ENCODE measurements at places on chromosomes 5 and 9. TPM values are rescaled to one million over a fixed set of nuclear protein-coding genes. Genes with fewer than 3 reads are reported as not detected.

DNA sequence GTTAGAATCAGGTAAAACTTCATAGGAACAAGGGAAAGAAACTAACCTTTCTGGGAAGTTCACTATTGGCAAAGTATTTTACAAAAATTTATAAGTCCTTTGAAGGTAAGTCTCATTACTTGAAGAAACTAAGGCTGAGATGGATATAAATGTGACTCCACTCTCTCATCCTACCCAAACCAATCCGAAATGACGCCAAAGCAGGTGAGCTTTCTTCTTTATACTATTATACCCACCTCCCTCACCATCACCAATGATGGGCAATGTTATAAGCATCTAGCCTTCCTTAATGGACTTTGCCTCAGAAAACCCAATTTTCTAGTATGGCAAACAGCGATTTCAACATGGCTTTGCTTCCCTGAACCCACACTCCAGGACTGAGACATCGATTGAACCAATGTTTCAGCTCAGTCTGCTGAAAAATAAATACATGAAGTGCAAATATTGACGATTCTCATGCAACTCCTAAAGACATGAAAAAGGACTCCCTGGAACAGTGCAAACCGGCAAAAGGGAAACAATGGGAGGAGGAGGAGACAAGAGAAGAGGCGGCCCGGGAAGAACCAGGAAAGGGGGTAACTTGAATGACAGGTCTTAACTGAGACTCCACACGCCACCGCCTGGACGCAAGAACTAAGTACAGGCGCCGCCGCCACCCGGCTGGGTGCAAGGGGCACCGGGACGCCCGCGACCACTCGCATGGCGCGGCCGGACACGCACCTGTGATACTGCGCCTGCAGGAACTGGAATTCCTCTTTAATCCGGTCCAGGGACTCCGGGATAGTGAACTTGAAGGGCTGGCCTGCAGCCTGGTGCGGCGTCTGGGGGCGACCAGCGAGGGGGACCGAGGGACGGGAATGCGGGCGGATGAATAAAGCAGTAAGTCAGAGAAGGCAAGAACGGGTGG lies 2.5 kb downstream of the TLE1 start:
- DNase-seq = peak; percentile 59

Gene IFNA6
- not detected for total RNA-seq

GRCh38 chr5:766666-767431 lies 17.7 kb downstream of the ZDHHC11B start:
- peak; percentile 50 for DNase-seq

GRCh38 chr5:2755076-2755680 lies 3.7 kb upstream of the IRX2 start:
- DNase-seq = peak; percentile 50

GRCh38 chr9:80447876-80448275 lies 876.1 kb downstream of the TLE4 start:
- DNase-seq = no peak

Gene C9orf50
- total RNA-seq = not detected

DNA sequence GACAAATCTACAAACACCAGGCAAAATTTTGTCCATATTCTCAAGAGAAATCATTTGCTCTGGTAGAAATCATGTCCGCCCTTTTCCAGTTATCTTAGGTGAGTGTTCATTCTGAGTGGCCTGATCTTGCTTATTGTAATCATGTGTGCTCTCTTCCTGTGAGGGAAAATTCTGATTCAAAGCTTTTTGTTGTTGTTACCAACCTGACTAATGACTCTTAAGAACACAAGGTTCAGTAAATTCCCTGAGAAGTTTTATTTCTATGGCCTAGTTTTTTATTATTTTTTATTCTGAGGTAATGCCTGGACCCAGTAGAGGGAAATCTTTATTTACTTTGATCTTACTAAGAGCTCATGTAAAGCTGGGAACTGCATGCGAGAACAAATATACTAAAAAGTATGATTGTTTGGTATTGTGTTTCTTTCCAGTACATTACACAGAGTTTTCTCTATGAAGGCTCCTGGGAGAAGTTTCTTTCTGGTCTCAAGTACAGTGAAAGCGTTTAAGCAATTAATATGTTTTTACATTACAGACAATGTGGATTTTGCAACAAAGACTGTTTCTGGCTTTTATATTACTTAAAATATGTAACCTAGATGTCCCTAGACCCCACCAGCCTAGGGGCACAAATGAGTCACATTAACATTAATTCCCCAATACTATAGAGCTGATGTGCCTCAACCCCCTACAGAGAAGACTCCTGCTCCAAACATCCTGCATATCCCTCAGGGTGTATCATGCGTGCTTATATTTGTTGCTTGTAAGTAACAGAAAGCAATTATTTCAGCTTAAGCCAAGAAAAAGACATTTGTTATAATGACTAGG lies 138.1 kb downstream of the TMEM167A start:
- no peak for DNase-seq

GRCh38 chr9:1231998-1232919 lies 182.1 kb downstream of the DMRT2 start:
- DNase-seq = no peak

DNA sequence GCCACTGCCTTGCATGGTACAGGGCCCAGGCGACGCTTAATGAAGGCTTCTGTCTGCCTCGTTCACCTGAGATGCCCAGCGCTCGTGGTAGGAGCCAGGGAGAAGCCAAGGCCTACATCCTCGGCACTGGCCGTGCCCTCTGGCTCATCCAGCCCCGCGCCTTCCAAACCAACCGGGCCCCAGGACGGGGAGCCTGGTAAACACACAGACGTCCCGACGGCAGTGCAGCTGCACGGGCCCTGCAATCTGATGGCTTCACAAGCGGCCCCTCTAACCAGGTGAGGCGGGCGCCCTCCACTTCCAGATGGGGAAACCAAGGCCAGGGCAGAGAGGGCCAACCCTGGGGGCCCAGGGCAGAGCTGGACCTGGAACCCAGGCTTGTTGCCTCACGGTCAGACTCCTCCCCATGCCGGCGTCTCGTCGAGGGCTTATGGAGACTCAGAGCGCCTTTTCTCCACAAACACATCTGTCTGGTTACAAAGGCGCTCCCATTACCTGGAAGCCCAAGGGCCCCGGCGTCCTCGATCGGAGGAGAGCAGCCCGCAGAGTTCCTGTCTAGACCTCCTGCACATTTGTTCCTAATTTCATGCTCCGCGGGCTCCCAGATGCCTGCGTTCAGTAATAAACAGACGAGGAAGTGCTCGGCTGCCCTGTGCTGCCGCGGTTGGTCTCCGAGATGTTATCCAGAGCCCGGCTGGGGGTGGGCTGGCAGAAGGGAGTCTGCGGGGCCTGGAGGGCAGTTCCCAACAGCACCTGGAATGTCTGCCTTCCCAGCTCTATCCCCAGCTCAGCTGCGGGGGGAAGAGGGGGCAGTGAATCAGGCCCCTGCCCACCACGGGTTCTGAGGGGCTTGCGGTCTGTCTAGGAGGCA lies 23.5 kb downstream of the FAM163B start:
- DNase-seq = no peak

- DNase-seq = no peak
Measured at GRCh38 chr9:103372828-103373227, 377.7 kb downstream of the CYLC2 start.

Gene SARDH
- 0.54 TPM for total RNA-seq

- no peak for DNase-seq
Measured at GRCh38 chr5:179311091-179311470, 34.2 kb downstream of the ADAMTS2 start.

Gene PLPP1
- total RNA-seq = 29.7 TPM

DNA sequence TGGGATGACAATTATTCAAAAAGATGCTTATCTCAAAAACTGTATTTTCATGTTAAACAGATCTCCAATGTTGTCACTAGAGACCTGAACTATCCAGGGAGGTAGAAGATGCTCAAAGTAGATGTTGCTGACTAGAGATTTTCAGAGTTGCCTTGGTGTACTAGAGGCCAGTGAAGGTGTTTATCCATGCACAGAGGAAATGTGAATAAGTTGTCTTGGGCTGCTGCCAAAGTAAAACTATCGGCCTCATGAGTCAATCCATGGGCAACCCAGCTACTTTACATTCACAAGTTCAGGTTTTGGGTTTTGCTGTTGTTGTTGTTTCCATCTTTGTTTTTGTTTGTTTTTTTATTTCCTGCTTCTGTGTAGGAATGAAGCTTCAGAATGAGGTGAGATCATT lies 141.1 kb upstream of the RANBP3L start:
- no peak for DNase-seq

DNA sequence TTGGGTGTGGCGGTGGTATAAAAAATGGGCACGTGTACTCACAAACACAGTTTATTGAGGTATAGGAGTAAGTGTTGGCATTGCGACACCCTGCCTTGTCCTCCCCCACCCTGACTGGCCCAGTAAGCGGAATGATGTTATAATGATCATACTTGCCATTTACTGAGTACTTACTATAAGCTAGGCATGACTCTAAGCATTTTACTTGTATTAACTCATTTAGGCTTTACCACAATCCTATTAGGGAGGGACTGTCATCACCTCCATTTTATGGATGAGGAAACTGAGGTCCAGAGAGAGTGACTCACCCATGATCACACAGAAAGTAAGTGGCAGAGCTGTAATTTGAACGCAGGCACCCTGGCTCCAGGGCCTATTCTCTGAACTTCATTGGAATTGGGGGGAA lies 2.3 kb downstream of the SMIM3 start:
- DNase-seq = peak; percentile 58

GRCh38 chr5:167820101-167820990 lies 471.1 kb upstream of the WWC1 start:
- DNase-seq = no peak

Gene GRM6
- total RNA-seq = not detected

Gene TRPM6
- not detected for total RNA-seq

- no peak for DNase-seq
Measured at GRCh38 chr5:120806202-120806601, 342.1 kb downstream of the PRR16 start.

Gene GPR21
- total RNA-seq = 1.0 TPM

DNA sequence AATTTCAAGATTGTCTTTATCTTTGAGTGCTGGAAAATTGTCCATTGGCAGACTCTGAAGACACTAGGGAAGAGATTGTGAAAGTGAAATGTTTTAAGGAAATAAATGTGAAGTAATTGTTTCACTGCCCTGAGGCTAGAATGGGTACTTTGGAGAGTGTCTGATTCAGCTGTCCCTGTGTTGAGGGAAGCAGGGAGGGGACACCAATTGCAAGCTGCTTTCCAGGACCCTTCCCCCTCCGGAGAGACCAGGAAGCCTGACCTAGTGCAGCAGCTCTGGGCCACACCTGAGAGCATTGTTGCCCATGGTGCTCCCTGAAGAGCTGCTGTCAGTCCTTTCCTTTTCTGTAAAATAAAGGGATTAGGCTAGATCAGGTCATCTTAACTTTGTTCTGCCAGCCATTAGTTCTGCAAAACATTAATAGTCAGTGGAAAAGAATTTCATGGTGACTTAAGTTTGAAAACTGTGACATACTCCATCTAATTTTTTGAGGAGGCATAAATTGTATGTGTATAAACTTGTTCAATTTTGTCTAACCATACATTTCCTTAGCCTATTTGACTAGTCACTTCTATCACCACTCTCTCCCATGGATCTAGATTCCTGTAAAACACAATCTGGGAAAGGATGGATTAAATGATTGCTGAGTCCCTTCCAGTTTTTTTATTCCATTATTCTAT lies 18.8 kb downstream of the MAP1B start:
- no peak for DNase-seq
